SW480 (cell line): ENCODE measurements at places on chromosomes 5 and 9.

DNA sequence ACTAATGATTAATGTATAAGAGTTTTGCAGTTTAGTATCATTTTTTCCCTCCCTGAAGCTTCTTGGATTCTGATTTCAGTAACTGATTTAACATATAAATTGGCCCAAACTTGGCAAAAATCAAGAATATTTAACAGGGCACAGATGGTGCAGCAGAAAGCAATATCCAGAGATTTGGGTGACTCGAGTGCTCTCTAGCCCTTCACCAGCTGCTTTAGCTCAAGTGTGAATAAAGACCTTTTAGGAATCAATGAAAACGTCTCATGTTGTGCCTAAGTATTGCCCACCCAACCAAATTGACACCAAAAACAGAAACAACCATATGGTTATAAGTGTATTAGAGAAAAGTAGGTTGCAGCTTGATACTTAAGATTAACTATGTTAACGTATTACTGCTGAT lies 933.4 kb upstream of the PTPRD start:
- DNase-seq, result no peak

DNA sequence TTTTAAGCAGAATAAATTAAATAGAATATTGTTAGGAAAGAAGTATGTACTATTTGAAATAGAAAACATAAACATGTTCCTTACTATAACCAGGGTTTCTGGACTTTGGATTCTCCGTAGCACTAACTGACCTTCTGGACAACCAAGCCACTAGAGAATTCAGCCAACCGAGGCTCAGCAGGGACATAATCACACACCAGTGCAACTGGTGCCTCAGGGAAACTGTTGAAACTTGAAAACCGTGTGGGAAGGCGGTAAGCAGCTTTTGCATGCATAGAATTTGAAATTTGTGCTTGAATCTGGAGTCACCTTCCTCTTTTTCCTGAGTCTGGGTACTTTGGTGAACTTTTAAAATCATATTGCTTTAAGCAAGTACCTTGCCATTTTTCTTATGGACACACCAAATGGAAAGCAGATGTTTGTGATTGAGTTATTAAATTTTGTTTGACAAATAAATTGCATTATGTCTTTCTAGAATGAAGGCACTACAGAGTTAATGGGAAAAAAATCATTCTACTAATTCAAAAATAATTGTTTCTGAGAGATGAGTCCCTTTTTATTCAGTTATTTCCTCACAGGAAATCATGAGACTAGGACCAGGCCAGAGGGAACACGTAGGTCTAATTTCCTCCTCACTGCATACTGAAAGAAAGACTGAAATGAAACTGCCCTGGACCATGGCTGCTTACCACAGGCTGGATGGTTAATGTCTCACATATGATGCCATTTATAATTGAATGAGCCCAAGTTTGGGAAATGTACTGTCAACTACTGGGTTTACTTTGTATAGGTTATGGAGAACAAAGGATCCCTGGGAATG lies 20.6 kb upstream of the SCAMP1 start:
- no peak for DNase-seq

DNA sequence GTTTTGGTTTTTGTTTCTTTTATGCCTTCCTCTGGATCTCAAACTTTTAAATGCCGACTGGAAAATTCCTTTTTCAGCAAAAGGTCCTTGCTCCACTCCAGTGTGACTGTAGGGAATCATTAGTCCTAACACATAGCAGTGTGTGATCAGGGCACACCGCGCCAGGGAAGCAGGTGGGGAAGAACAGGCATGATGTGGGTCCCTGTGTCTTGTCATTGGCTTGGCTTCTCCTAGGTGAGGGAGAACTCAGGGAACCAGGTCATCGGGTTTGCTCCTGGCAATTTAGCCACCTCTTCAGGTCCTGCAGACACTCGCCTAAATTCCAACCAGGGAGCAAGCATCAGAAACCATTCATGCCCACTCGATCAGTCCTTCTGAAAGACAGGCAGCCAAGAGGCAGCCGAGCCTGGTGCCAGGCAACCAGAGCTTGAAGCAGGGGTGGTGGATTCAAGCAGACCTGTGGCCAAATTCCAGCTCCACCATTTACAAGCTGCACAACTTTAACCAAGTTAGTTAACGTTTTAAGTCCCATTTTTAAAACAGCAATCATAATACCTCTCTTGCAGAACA lies 514.2 kb downstream of the BNC2 start:
- DNase-seq, result no peak

GRCh38 chr5:102532123-102532522 lies 33.3 kb upstream of the SLCO6A1 start:
- no peak for DNase-seq

GRCh38 chr9:8872802-8873201 lies 1073.2 kb upstream of the DMAC1 start:
- no peak for DNase-seq

DNA sequence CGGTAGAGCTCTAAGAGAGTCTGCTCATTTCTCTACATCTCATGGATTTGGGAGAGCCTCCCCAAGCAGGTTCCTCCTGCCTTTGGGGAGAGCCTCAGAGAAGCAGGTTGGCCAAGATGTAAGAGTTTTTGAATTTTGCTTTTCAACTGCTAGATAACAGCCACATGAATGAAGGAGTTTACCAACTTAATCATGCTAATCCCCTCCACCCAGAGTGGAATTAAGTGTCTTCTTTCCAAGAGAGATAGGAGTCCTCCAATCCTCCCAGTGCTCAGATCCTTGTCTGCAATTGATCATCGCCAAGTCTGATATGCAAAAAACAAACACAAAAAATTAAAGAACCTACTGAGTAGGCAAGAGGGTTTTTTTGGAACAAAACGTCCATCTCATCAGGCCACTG lies 99.4 kb upstream of the MAP3K1 start:
- DNase-seq, result no peak

- DNase-seq, result no peak
Observed at GRCh38 chr5:142032747-142033631, 20.2 kb upstream of the GNPDA1 start.
